ENCODE measurements at places on chromosomes 5 and 9.

DNA sequence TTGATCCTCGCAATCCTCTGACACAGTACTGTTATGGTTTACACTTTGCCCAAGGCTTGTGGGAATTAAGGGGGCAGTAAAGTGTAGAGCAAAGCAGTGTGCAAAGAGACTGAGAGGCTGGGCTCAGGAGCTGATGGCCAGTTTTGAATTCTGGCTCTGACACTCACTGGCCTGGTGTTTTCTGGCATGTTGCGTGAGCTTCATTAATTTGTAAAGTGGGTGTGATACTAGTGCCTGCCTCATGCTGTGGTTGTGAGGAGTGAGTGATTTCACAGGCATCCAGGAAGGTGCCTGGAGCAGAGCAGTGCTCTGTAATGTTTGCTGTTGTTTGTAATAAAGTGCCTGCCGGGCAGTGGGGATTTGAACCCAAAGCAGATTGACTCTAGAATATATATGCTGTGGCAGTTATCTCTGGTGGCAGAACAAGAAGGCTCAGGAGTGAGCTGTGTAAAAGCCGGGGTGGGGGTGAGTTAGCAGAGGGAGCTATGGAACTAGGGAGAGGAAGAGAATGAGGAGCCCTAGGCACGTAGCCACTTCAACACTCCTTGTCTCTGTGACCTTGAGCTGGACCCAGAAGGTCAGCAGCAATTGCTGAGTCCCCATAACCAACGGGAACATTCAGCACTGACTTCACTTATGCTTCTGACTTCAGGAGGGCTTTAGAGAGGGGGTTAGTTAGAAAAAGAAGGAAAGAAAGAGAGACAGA, 108.5 kb downstream of the DOCK2 start:
- no peak for DNase-seq

- no peak for DNase-seq
Measured at GRCh38 chr5:119174578-119175163, 103.8 kb downstream of the DMXL1 start.

GRCh38 chr5:180801596-180802324, 846 bp downstream of the MGAT1 start:
- DNase-seq, result no peak

DNA sequence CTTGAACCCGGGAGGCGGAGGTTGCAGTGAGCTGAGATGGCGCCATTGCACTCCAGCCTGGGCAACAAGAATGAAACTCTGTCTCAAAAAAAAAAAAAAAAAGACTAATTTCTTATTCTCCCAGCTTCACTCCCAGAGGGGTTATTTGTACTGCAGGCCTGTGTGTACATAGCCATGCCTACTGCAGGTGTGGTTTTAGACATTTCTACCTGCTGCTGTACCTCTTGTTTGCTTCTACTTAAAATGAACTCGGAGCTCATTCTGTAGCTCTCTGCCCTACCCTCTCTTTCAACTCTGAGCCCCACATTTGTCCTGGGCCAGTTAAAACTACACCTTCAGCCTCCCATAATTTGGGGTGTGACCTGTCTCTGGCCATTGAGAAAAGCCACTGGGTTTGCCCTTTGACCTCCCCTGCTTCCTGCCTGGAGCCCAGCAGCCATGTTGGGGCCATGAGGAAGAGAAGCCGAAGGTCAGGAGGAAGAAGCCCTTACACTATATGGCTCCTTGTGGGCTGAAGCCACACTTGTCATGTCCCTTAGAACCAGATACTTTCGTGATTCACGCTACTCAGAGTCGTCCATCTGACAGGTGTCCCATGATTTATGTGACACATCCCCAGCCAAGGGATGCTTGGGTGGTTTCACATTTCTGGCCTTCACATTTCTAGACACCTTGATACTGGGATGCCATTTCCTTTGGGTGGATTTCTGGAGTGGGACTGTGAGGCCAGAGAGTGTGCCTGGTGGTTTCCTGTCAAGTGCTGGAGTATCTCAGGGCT, 9.4 kb upstream of the CARD19 start:
- no peak for DNase-seq

DNA sequence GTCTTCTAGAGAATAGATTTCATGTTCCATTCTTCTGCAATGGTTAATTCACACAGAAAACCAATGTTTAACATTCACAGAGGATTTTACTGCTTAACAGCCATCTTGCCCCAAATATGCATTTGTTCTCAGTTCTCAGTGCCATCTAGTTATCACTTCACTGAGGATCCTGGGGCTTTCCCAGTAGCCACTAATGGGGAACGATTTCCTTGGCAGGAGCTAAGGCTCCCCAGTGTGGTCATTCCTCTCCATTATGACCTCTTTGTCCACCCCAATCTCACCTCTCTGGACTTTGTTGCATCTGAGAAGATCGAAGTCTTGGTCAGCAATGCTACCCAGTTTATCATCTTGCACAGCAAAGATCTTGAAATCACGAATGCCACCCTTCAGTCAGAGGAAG, 3.4 kb downstream of the ERAP2 start:
- DNase-seq, result no peak

GRCh38 chr5:22754155-22754554, 99.0 kb downstream of the CDH12 start:
- DNase-seq, result no peak

- no peak for DNase-seq
Measured at GRCh38 chr5:168073991-168074800, 217.2 kb upstream of the WWC1 start.

DNA sequence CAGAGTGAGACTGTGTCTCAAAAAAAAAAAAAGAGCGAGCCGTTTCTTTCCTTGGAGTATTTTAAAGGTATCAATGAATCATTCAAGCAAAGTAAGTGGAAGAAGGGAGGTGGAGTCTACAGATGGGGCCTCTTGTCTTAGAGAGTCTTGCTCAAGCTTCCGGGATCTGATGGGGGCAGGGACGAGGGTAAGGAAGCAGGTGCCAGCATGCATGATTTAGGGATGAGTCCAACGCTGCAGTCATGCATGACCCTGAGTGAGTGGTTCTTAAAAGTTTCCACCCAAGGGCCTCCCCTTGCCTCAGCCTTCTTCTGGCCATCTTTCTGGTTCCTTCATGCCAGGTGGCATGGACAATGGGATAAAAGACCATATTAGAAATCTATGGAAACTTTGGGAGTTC, 79.6 kb downstream of the MYO10 start:
- DNase-seq, result no peak

DNA sequence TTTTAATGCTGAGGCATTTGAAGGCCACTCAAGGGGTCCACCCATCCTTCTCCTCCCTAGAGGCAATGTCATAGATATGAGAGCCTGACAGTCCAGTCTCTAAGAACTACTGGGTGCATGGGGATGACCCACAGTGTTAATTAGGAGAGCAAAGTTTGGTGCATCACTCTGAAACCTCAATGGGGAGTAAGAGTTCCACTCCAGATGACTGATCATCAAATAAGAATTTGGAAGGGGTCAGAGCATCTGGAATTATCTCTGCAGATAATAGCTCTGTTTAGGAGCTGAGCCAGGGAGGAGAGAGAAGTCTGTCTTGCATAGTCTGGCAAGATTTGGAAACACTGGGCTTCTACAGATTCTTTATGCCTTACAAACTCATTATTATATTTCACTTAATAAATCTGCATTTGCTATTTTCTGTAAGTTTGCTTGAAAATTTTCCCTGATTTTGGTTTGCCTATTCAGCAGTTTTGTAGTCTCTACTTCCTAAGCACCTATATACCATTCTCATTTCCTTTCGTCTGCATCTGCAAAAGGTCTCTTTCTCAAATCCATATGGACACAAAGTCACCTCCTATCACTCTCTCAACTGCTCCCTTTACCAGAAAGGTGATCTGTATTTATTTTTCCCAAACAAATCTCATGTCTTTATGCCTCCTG, 27.7 kb downstream of the FGF10 start:
- DNase-seq, result no peak

DNA sequence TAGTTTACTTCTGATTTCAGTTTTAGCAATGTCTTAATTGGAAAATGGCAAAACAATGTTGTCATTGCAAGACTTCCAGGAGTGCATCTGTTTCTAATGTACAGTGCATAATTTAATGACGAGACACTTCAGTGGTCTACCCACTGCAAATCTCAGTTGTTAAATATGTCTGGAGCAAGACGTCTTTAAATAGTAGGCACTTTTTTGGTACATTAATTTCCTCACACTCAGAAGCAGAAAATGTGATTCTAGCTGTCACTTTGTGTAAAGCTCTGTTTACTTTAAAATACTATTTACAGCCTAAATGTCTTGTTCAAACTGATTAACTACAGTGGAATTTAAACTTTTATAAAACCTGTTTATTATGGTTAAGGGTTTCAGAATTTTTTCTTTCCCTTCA, 815.5 kb downstream of the TLE1 start:
- no peak for DNase-seq

DNA sequence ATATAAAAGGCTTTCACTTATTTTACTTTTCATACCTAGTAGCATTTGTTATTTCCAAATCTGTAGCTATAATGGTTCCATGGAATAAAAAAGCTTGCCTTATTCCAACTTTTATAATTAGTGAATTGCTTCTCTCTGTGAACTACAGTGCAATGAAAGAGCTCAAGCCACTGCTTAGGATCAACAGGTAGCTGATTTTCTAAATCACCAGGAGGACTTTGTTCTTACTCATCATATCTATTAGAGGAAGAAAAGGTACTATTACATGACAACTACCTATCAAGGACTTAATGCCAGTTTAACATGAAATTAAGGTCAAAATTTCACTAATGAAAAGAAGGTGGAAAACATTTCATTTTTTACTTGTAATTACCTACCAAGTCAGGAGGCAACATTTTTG, 414.6 kb downstream of the BNC2 start:
- no peak for DNase-seq

DNA sequence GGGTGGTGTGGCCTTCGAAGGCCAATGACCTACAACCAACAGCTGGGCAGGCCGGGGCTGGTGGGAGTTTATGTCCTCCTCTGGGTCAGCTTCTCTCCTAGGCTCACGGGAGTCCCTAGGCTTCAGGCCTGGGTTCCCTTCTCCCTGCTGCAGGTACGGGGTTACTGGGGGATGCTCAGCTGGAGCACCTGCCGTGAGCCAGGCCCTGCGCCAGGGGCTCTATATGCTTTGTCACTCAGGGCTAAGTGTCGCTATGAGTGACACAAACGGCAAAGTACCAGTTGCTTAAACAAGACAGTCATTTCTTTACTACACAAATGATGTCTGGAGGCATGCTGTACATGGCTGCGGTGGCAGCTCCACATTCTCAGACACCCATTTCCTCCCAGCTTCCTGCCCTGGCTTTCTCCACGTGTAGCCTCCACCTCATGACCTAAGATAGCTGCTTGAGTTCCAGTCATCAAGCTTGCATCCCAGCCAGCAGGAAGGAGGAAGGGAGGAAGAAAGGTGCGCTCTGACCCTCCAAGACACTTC, 22.5 kb upstream of the NINJ1 start:
- DNase-seq, result no peak

- no peak for DNase-seq
Measured at GRCh38 chr9:127491516-127491915, 40.2 kb downstream of the LRSAM1 start.

DNA sequence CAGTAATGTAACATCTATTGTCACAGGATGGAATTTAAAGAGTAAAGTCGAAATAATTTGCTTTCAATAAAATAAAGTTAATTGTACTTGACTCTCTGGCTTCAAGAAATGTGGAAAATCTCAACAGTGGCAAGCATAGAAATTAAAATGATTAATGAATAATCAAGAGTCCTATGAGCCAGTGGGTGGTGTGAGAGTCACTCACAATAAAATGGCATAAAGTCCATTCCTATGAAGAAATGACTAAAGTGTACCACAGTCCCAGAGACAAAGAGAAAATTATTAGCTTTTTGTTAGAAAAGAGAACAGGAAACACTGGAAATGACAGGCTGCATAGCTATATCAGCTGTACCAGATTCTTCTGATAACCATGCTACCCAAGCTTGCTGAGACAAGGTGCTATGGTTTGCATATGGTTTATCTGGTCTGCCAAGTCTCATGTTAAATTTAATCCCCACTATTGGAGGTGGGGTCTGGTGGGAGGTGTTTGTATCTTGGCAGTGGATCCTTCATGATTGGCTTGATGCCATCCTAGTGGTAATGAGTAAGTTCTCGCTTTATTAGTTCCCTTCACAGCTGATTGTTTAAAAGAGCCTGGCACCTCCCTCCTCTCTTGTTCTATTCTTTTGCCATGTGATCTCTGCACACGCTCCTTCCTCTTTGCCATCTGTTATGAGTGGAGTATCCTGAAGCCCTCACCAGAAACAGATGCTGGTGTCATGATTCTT, 647.7 kb upstream of the ITGA1 start:
- DNase-seq, result no peak

DNA sequence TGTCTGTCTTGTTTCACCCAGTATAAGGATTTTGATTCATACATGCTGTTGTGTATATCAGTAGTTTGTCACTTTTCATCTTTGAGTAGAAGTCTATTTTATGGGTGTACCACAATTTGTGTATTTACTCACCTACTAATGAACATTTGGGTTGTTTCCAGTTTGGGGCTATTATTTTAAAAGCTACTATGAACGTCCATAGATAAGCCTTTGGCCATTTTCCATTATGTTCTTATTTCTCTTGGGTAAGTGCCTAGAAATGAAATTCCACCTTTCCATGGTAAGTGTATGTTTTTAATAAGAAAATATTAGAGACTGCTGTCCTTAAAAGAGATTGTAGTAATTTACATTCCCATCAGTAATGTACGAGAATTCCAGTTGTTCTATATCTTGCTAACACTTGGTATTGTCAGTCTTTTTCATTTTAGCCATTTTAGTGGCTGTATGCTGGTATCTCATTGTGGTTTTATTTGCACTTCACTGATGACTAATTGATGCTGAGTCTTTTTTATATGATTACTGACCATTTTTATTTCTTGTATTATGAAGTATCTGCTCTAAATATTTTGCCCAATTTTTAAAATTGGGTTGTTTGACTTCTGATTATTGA, 17.9 kb upstream of the PDE8B start:
- no peak for DNase-seq

DNA sequence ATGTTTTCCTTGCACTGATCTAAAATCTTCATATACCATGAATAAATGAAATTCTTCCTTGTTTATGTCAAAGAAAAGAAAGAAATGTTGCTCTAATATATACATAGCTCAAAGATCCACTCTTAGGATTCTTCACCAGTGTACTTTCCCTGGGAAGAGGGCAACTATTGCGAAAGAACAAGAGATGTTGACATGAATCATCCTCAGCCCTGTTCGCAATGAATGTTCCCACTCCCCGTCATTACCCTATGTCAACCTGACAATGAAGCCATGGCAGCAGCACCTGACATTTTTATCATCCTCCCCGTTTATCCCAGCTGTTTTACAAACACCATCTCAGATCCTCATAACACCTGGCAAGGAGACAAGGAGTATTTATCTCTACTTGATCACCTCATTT, 409.1 kb upstream of the GRIA1 start:
- no peak for DNase-seq

DNA sequence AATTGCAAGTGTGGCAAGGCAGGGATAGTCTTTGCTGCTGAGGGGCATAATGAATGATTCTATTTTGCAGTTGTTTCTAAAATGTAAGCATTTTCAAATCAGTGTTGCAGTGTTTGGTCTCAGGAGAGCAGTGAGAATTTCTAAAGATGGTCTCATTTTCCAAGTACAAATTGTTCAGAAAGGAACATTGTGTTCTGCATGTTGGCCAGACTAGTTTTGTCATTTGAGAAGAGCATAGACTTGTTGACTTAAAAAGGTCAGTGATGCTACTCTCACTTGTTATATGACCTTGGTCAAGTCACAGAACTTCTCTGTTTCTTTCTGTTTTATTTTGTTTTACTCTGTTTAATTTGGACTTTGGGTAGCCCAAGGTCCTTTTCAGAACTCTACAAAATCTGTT, 344.6 kb downstream of the OSTF1 start:
- DNase-seq, result no peak

Measured in stimulated activated CD8-positive, alpha-beta memory T cell treated with anti-CD3 and anti-CD28 coated beads, Interleukin-4, amount 100 ng/mL, for 1 hour (primary cell).